ENCODE measurements at places on chromosomes 3 and 15.
A peak's percentile ranks its signal among the peaks of the same experiment; 100 is the strongest.

DNA sequence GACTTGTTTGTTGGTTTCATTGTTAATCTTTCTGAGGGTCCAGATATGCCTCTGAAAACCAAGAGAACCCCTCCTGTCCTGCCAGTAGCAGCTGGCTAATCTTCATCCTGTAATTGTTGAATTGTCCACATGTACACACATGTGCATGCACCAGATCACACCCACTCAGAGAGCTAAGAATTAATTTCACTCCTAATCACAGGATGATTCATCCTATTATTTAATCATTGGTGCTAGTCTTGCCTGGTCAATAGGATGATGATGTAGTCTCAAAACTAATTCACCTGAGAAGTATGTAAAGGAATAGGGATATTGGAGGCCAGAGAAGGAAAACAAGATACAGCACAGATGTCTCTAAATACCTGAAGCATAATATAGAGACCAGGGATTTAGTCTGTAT is 7.8 kb upstream of the AHSG start:
- DNase-seq = no peak

DNA sequence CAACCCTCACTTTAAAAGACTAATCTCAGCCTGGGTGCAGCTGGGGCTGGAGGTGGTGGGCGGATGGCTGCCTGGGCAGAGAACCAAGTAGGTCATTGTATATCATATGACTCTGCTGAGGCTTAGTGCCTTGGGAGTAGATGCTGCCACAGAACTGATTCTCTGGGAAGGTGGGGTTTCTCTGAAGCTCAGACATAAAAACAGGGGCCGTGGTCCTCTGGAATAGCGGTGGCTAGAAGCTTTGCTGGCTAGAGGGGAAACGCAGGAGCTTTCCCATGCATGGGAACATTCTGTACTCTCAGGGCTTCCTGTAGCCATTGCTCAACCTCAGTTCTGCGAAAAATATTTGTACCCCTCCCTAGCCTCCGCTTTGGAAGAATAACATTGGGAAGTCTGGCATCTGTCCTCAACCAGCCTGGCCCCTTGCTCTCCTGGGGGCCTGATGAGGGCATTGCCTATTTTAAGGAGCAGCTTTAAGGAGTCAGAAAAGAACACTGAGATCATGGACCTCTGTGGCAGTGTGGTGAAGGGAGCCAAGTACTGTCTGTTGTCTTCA is 14.7 kb downstream of the TIMP4 start:
- DNase-seq = no peak

GRCh38 chr3:154901278-154901677 is 178.8 kb upstream of the MME start:
- DNase-seq = no peak

DNA sequence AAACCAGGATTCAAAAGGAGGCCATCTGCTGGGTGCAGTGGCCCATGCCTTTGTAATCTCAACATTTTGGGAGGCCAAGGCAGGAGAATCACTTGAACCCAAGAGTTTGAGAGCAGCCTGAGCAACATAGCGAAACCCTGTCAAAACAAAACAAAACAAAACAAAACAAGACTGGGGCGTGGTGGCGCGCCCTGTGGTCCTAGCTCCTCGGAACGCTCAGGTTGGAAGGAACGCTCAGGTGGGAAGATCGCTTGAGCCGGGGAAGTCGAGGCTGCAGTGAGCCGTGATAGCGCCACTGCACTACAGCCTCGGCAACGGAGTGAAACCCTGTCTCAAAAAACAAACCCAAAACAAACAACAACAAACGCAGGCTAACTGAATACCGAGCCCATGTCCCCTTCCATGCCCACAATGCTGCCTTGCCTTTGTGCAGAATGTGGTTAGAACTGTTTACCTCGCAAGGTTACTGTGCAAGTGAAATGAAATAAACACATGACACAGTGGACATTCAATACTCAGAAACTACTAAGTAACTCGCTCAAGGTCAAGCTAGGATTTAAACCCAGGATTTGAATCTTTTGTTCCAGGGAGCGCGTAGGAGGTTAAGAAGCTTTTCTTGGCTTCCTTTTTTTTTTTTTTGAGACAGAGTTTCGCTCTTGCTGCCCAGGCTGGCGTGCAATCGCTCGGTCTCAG is 766 bp upstream of the EMC4 start:
- DNase-seq = no peak

DNA sequence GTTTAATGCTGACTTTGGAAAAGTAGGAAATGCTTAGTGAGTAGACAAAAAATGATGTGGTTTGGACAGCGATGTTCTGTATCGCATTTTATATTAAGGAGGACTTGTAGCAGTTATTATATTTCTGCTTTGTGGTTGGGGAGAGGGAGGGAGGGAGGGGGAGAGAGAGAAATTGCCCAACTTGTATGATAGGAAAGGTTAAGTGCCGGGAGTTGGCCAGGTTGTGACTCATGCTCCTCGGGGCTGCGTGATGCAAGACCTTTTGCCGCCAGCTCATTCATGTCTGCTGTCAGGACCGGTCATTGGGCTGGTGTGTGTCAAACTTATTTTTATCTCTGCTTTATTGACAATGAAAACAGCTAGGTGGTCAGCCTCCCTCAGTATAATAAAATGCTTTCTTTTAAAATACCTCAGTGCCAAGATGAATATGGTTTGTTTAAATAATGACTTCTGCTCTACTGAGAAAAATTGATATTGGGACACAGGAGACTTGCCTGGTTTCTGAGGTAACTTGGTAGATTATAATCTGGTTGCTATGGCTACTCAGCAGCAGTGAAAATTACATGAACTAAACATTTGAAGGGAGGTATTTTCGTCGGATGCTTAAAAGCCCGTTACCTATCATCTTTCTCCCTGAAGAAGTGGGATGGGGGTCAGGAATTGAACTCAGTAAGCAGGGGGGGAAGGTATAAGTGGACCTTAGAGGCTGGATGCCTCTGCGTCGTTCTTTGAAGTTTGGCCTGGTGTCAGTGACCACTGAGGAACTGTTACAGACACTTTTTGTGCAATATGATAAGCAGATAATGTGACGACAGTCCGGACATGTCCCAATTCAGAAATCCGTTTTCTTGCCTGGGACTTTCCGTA is 90.7 kb downstream of the FNDC3B start:
- DNase-seq = no peak

DNA sequence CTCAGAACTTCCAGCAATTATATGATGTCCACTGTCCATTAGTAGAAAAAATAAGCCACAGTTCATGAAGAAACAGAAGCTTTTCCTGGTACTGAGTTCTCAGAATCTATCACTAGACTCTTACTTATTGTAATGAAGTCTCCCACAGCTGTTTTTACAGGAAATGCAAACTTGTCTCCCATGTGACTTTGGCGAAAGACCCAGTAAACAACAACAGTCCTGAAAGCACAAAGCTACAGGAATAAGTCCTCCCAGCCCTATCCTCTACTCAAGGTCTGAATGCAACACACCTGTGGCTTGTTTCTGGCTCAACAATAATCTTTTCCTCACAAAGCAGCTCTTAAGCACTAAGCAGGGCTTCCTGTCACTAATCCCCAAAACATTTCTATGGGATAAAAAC is 55.9 kb downstream of the EOMES start:
- no peak for DNase-seq

- no peak for DNase-seq
Measured at GRCh38 chr3:78633626-78634025, 1134.2 kb downstream of the ROBO1 start.

DNA sequence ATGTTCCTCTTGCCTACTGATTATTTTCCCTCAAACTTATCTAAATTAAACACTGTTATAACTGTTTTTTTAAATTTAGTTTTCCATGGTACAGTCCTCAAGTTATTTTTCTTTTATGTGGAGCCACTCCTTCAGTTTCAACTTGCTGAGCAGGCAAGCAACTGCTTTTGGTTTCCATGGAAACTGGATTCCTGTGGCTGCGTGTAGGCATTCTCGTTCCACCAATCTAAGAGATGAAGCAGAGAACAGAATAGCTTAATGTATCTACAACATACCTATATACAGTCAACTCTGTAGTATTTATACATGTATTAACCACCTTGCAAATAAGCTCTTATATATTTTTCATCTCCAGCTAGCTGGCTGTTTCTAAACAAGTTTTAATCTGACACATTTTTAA is 25.8 kb upstream of the ANXA2 start:
- no peak for DNase-seq

- DNase-seq = no peak
Measured at GRCh38 chr3:87856126-87856525, 202.7 kb downstream of the CGGBP1 start.

DNA sequence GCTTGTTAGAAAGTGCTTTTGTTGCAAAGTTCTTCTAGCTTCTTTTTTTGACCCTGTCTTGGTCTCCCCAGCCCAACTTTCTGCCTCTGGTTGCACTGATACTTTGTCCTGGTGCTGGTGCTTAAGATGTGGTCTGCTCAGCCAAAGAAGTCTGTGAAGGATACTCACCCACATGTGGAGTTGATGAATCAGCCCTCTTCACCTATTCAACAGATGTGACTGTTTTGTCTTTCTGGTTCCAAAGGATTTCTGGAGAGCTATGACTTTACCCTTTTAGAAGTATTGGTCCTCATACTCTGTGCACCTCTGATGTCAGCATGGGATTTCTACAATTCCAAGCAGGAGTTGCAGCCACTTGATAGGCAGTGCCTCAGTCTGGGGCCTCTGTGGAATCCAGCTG is 84.1 kb downstream of the PCCB start:
- no peak for DNase-seq

GRCh38 chr3:24680214-24680967 is 185.7 kb upstream of the THRB start:
- DNase-seq = no peak

DNA sequence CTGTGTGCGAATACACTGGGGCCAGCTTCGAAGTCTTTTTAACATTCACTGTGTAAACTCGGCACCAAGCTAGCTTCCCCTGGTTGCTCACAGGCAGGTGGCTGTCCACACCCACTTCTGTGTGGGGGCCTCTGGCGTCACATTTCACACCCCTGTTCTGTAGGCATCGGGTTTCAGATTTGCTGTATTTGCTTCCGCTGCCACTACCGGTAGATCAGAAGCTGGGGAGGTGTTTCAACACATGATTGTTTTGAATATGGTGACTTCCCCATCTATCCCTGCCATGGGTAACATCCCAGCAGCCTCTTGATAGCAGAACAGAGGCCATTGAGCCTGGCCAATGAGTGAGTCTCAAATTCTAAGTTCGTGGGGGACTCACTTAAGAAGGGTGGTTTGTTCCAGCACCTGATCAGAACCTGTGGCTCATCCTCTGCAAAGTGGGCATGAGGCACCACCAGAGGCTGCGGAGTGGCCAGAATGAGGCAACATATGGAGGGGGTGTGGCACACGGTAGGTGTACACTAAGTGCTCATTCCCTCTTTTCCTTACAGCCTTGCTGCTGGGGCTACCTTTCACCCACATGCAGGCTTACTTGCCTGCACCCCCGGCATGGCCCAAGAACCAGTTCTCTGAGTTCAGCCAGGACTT is 61.5 kb downstream of the IQSEC1 start:
- DNase-seq = peak; percentile 69

GRCh38 chr3:31462050-31462569 is 70.6 kb upstream of the STT3B start:
- DNase-seq = no peak

DNA sequence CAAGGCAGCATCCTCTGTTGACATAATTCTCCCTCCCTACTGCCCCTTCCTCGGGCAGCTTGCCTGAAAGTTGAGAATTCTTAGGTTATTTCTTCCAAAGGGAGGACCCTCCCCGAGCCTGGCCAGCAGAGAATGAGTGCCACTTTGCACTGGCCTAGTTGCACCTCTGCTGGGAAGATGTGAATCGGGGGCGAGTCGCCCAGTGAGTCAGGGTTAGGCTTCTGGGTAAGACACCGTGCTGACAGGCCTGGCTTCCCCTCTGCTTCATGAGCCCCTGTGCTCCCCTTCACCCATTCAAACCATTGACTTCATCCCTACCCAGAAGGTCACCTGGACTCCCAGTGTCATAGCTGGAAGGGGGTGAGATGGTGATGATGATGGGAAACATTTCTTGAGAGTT is 82.3 kb downstream of the AAGAB start:
- DNase-seq = no peak
